Lung (tissue), 17 donors: ENCODE measurements at places on chromosomes 2 and 18. TPM values are rescaled to one million over a fixed set of nuclear protein-coding genes. Genes with fewer than 3 reads are reported as not detected.

DNA sequence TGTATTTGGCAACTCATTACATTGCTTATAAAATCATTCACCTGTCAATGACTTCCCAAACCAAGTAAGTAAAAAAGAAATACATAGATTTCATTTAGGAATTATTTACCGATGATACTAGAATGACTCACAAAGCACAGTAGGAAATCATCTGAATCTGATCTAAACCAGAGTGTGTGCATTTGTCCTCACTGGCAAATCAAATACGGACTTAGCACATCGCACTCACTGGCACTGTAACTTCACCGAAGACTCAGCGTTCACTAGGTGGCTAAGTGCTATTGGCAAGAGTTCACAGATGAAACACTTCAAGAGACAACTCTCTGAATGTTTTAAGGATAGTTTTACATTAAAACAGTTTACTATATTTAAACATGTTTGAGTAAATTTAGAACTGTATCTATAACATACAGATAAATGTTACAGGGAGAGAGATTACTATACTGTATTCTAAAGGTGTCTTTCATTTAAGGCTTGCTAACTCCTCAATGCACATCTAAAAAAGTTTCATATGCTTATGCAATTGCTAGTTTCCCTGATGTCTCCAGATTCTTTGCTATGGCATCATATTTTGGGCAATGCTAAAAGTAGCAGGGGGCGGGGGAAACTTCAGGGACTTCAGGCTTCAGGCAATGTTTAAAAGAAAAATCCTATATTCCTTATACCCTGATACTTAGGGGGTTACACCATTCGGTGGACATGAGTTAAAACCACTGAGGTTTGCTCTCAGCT is 48.8 kb downstream of the STK39 start:
- no peaks in the 10 kb centered on the region for H3K27me3 ChIP-seq
- no peak overlapping the region for H3K4me3 ChIP-seq
- H3K4me1 ChIP-seq, result peaks cover 3% of the 10 kb centered on the region
- DNase-seq, result no peak
- no peak overlapping the region for H3K27ac ChIP-seq
- no peaks in the 10 kb centered on the region for H3K36me3 ChIP-seq

Gene NPC1
- polyA plus RNA-seq, result 47.7 TPM

Gene RTP5
- polyA plus RNA-seq, result 0.13 TPM

- H3K36me3 ChIP-seq, result no peaks in the 10 kb centered on the region
- H3K4me1 ChIP-seq, result no peaks in the 10 kb centered on the region
- peaks cover 13% of the 10 kb centered on the region for H3K27me3 ChIP-seq
- DNase-seq, result no peak
- no peak overlapping the region for H3K27ac ChIP-seq
Measured at GRCh38 chr2:72864500-72864899, 22.7 kb upstream of the SPR start.

GRCh38 chr2:63050334-63051041 is at the start of gene OTX1:
TSS of gene OTX1 (plus strand) at chr2:63050830. CDS start at chr2:63052991, 2,161 bp downstream.
- DNase-seq, result peak; percentile 68
- H3K36me3 ChIP-seq, result peaks cover 1% of the 10 kb centered on the region
- H3K4me1 ChIP-seq, result peaks cover 5% of the 10 kb centered on the region
- peaks cover 38% of the 10 kb centered on the region for H3K27me3 ChIP-seq
- H3K4me3 ChIP-seq, result peak within 1 kb of the TSS; percentile 45
- H3K27ac ChIP-seq, result no peak within 1 kb of the TSS
